ENCODE measurements at places on chromosomes 13 and 19.

DNA sequence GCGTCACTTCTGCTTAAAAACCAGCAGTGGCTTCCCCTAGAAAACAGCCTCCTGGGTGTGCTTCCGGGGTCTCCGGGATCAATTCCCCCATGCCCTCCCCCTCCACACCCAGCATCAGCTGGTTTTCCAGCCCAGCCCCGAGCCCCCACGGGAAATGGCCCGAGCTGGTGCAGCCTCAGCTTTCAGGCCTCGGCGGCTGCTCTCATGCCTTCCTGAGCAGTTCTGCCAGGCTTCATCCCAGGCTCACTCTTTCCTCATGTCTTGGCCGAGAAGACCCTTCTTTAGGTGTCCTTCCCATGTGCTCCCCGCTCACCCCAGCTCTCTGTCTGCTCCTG lies 103.1 kb upstream of the RNF113B start:
- no peak for DNase-seq

DNA sequence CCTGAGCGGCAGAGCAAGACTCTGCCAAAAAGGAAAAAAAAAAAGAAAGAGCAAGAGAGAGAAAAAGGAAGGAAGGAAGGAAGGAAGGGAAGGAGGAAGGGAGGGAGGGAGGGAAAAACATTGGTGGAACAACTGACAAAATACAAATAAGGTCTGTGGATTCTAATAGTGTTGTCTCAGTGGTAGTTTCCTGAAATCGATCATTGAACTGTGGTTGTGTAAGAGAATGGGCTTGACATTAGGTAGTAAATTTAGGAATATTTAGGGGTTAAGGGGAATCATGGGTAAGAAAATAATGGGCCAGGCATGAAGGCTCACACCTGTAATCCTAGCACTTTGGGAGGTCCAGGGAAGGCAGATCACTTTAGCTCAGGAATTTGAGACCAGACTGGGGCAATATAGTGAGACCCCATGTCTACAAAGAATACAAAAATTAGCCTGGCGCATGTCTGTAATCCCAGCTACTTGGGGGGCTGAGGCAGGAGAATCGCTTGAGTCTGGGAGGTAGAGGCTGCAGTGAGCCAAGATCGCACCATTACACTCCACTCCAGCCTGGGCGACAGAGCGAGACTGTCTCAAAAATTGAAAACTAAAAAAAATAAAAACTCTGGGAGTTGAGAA lies 14.5 kb downstream of the PHLDB3 start:
- DNase-seq, result no peak

DNA sequence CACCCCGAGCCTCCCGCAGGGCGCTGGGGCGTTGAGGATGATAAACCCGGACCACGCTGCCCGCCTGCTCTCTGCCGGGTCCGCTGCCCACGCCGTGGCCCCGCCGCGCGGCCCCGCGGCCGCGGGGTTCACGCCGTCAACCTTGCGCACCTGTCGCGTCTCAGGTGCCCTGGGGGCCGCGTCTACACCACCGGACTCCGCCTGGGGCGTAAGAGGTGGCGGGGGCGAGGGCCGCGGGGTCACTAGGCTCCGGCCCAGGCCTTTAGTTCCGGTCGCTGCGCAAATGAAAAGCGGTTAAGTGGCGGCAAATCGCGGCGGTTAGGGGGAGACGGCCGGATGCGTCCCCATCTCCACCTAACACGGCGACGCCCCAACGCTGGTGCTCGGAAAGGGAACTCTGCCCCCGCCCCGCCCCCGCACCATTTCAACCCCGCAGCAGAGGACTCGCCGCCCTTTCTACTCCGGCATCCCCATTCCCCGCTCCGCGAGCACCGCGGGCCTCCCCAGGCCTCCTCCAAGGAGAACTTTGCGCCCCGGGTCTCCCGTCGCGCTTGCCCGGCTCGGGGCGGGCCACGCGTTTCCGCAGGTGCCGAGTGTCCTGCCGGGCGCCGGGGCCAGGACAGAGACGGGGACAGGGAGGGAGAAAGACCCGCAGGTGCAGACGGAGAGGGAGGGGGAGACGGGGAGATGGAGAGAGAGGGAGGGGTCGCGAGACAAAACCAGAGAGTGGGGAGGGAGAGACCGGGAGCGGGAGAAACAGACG lies 4.3 kb downstream of the ONECUT3 start:
- no peak for DNase-seq

DNA sequence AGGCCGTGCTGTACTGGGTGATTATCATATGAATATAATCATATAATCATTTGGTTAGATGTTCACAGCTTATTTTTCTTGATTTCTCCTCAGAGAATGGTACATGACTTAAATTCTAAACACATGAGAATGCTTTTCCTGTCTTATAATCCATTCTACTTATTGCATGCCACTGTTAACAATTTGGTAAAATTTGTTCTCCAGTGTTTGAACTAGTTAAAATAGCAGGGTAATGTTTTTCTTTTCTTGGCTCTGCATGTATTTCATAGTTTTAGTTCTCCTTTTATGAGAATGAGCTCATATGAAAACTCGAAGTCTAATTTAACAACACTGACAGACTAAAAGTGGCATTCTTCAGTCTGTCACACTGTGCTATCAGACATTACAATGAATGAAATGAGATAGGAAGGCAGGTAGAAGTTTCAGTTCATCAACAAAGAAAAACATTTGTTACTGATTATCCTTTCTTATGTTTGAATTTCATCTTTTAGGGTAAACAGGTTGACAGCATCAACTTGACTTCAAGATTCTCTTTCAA lies 10.2 kb downstream of the SPRYD7 start:
- DNase-seq, result no peak

GRCh38 chr13:77337159-77337558 lies 10.3 kb upstream of the MYCBP2 start:
- no peak for DNase-seq

DNA sequence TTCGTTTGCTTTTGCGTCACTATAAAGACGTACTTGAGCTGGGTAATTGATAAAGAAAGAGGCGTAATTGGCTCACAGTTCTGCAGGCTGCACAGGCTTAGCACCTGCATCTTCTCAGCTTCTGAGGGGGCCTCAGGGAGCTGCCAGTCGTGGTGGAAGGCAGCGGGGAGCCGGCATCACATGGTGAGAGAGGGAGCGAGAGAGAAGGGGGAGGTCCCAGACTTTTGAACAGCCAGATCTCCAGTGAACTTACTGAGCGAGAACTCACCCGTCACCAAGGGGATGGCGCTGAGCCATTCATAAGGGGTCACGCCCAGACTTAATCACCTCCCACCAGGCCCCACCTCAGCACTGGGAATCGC lies 58.7 kb upstream of the F7 start:
- no peak for DNase-seq

DNA sequence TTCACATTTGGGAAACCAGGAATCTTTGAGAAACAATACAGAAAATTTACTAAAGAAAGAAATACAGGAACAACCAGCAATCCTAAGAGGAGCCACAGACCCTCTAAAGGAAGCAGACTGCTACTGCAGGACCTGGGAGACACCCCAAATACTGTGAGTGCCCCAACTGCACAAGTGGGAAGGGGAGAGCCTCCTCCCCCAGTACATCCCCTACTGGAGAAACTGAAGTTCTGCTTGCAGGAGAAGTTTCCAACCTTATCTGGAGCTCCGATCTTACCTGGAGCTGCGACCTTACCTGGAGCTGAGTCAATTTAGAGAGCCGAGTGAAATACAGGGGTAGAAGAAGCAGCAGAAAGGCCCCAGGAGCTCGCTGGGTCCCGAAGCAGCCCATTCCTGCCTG lies 236.4 kb upstream of the SPRY2 start:
- DNase-seq, result no peak

DNA sequence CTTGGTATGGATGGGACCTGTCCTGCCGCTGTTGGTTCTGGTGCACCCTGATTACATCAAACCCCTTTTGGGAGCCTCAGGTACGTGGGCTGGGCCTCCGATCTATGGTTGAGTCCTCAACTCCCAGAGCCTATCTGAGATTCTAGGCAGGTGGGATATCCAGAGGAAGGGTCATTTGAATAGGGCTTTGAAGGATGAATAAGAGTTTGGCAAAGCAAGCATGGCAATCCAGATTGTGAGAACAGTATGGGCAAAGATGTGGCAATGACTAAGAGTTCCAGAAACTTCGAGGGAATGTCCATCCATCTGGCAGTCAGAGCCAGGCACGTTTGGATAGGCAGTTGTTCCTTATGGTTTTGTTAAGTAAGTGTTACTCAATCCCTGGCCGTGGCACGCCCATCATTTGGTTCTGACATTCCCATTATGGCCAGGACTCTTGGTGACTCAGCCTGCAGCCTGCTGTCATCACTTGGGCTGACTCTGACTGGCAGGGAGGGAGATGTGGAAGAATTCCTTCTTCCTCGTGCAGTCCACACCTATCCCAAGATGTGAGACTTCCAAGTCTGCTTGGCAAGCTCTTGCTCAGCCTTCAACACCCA lies 21.5 kb downstream of the CYP4F22 start:
- no peak for DNase-seq

- no peak for DNase-seq
Observed at GRCh38 chr13:58884353-58885209, 1253.0 kb downstream of the PCDH17 start.

DNA sequence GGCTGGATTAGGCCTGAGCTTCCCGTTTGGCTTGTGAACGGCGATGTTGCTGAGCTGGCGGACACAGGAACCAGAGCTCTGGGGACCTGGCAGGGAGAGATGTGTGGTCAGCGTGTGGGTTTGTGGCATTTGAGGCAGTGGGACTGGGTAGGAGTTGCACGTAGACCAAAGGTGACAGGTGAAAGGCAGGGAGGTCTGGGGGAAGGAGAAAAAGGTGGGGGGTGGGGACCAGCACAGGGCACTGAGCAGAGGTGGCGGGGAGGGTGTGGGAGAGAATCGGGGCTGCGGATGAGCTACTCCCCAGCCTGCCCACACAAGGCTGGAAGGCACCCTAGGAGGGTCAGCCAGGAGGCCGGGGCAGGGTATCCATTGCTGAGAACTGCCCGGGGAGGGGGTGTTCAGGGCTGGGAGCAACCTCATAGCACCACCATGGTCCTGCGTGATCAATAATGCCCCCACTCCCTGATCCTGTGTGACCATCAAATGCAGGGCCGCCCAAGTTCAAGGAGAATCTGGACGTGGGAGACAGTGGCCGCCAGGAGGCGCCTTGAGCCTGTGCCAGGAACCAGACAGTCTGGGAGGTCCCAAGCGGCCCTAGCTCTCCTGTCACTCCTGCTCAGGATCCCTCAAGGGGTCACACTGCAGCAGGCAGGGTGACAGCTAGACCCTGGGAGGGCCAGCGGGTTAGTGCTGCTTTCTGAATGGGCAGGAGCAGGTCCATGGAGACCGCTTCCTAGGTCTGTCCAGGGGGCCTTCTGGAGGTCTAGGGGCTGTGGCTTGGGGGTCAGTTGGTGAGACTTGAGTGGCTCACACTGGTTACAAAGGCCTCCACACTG lies 12.8 kb upstream of the SELENOW start:
- peak; percentile 32 for DNase-seq

- DNase-seq, result no peak
Observed at GRCh38 chr13:27151798-27152599, 19.6 kb downstream of the USP12 start.

- no peak for DNase-seq
Observed at GRCh38 chr13:45257638-45258333, 56.9 kb upstream of the KCTD4 start.

Data from NCI-H2081 (cell line).